ENCODE measurements at places on chromosomes 5 and 9.

DNA sequence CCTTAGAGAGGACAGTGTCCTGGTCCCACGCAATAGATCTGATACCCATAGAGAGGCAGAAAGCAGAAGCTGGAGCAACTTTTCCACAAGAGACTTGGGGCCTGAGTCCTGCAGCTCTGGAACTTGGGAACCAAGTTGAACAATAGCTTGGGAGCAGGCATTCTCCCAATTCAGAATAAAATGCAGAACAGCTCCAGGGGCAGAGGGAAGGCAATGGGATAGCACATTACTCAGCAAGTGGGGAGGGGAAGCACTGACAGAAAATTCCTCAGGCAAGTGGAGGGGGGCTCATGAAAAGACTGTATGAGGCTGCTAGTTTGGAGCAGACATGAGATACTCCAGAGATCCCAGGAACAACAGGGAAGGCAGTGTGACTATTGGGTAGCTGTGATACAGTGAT, 513.6 kb downstream of the HINT1 start:
- DNase-seq = peak; percentile 8

DNA sequence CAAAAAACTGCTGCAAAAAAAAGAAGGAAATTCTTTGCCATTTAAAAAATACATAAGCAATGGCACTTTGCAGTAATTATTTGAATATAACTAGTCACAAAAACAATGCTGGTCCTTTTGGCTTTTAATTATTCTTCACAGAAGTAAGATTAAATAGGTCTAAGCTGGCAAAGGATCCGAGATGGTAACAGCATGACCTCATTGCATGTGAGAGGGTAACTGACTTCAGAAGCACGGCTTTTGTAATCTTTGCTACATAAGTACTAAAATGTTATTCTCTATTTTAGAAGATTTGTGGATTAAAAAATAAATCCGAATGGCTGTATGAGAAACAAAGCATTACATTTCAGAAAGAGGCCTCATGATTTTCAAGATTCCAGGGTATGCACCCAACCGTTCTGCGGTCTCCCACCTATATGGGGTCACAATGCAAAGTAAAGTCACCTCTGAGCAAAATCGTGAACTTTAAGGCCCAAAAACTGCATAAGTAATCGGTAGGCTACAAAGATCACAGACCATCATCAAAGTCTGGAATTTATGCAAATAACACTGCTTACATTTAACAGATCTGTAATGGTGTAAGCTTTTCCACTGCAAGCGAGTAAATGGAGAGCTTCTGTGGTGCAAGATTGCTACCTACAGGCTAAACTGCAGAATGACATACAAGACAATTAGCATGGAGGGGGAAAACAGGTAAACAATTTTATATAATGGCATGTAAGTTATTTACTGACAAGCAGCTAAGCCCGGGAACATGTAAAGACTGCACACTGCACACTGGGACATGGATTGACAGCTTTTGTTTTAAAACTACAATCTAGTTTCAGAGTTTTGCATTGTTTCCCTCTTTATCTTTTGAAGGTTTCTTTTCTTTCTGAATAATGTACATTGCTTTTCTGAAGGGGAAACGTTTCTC, 231.6 kb downstream of the SLF1 start:
- DNase-seq = peak; percentile 5

DNA sequence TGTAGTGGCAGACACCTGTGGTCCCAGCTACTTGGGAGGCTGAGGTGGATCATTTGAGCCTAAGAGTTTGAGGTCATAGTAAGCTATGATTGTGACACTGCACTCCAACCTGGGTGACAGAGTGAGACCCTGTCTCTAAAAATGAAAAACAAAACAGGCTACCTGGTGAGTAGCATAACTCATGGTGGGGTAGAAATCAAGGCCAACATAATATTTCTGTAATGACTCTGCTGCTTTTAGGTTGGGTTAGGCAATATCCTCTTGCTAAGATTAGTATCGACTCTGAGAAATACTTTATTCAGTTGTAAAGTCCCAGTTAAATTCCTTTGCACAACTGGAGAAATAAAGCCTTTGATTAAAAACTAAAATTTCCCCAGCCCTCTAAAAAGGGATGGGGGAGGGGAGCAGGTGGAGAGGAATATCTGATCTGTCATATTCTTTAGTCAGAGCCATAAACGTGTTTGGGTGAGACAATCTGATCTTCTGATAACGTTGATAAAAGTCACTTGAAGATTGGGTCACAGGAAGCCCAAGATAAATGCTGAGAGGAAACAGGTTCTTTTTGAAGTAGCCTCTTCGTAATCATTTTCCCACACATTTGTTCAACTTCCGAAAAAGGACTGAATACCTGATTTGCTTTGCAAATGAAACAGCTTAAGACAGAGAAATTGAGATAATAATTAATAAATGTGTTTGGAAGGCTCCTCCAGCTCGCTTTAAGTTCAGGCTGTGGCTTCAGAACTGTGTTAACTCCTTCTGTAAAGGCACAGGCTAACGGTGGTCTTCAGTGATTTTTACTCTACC, 14.9 kb downstream of the IL4 start:
- no peak for DNase-seq

- DNase-seq = peak; percentile 77
These were observed 3.3 kb downstream of the ENHO start for GRCh38 chr9:34519321-34520020.

DNA sequence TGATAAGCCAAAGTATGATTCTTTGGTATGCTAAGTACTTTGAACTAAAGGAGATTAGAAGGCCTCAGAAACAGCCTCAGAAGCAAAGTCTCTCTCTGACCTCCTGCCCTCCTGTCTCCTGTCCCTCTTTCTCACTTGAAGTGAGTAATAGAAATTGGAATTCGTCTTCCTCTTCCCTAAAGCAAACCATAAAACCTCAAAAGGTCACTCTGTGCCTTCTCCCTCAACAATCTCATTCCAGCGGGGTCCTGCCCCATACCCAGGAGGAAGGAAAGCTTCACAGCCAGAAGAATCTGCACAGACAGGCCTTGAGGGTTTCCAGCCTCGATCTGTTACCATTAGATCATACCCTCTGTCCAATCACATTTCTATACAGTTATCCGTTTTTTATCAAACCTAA, 87.8 kb downstream of the HAPLN1 start:
- no peak for DNase-seq

DNA sequence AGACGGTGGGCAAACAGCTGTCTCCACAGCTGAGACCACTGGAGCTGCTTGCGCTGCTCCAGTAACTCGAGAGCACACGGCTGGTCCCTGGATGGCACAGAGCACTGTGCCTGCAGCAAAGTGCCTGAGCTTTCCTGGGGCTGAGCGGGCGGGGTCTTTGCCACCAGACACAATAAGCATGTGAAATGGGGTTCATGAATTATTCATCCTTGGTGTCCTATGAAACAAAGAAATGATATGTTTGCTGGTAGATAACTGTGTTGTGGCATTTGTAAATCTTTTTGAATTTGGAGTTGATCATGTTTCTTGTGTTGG, 151.7 kb upstream of the MPDZ start:
- peak; percentile 7 for DNase-seq

- DNase-seq = no peak
These were observed 1053.5 kb downstream of the NR2F1-AS1 start for GRCh38 chr5:92527311-92528078.
